ENCODE measurements at places on chromosomes 12 and 14. TPM values are rescaled to one million over a fixed set of nuclear protein-coding genes. Genes with fewer than 3 reads are reported as not detected.

PRKAG1 gene
- total RNA-seq, result 24.0 TPM

- no peak overlapping the region for H3K4me3 ChIP-seq
- peaks cover 4% of the 10 kb centered on the region for H3K36me3 ChIP-seq
- H3K4me1 ChIP-seq, result peaks cover 8% of the 10 kb centered on the region
- H3K27me3 ChIP-seq, result no peaks in the 10 kb centered on the region
- no peak overlapping the region for H3K27ac ChIP-seq
Measured at GRCh38 chr14:34785223-34786006, 71.0 kb upstream of the CFL2 start.

DNA sequence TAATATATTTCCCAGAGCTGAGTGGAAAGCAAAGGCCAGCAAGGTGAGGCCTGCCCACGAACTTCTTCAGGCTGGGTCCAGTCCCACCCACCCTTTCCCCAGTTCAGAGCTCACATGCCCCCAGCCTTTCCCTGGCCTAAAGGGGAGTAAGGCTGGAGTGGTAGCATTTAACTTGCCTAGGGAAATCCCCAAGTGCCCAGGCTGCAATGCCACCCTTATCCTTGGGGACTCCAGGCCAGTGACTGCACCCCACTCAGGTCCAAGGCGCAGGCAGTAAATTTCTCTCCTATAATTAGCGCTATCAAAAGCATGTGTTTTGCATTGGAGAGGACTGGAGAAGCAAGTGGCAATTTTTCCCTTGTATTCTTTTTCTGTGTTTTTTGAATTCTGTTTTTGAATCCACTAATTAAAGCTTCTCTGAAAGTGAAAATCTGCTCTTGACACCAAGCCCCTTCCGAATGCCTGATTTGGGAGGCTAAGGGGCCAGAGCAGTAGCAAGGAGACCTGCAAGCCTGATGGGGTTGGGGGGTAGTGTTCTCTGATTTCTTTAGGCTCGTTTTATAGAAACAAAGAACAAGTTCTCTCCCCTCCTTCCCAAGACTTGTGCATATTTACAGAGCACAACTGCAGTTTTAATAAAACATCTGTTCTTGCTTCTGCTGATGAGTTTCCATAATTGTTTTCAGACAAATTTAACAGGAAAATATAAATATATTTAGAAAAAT is 3.5 kb upstream of the HOXC6 start:
- no peak overlapping the region for H3K27ac ChIP-seq
- H3K4me1 ChIP-seq, result peaks cover 19% of the 10 kb centered on the region
- peaks cover 53% of the 10 kb centered on the region for H3K27me3 ChIP-seq
- DNase-seq, result no peak
- no peaks in the 10 kb centered on the region for H3K36me3 ChIP-seq
- H3K4me3 ChIP-seq, result no peak overlapping the region

DNA sequence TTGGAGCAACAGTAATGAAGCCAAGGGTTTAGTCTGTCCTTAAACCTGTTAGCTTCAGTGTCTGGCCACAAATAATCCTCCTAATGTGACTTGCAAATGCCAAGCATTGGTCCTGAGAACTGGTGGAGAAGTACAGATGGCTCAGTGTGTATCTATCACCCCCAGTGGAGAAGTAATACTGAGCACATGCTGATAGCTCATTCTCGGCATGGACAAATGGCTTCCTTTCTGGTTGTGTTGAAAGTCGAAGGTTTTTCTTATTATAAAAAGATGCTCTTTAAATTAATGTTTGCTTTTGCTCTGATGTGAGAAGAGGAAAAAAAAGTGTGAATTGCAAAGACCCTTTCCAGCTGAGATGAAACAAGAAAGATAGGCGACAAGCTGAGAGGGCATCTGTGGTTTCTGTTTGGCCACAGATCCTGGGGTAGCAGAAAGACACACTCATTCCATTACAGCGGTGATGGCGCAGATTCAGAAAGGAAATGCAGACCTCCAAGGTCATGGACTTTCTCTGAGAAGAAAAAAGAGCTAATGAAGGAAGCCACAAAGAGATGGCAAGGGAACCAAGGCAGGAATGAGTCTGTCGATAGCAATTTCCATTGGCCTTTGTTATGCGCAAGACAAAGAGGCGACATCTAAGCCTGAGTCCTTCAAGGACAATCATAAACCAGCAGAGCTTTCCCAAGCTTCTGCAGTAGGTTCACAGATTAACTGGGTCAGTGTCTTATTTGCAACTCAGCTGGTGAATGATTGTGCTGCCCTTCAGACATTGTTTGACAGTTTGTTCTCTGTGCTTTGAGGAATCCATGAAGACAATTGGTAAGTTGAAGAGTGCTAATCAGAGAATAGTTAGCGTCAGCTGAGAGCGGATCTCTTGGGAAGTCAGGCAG is 155.5 kb upstream of the RGS6 start:
- no peak overlapping the region for H3K4me3 ChIP-seq
- H3K27me3 ChIP-seq, result peaks cover 8% of the 10 kb centered on the region
- no peak overlapping the region for H3K27ac ChIP-seq
- DNase-seq, result no peak
- peaks cover 31% of the 10 kb centered on the region for H3K36me3 ChIP-seq
- peaks cover 19% of the 10 kb centered on the region for H3K4me1 ChIP-seq

DNA sequence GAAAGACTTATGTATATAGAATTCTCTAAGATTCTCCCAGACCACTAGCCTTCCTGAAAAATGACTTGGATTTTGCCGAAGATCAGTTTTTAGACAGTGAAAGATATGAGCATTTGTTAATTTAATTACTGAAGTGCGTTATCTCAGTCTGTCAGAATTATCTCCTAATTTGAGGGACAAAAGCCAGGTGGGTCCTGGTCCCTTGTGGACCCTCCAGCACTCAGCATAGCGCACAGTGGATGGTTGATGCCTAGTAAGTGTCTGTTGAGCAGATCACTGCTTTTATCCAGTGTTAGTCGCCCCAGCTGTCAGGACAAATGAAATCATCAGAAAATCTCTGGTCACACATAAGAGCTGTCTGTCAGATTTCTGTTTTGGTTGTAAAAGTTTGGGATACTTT is 80.4 kb downstream of the EML1 start:
- peaks cover 24% of the 10 kb centered on the region for H3K4me1 ChIP-seq
- no peaks in the 10 kb centered on the region for H3K36me3 ChIP-seq
- no peak for DNase-seq
- no peaks in the 10 kb centered on the region for H3K27me3 ChIP-seq
- H3K27ac ChIP-seq, result no peak overlapping the region

DNA sequence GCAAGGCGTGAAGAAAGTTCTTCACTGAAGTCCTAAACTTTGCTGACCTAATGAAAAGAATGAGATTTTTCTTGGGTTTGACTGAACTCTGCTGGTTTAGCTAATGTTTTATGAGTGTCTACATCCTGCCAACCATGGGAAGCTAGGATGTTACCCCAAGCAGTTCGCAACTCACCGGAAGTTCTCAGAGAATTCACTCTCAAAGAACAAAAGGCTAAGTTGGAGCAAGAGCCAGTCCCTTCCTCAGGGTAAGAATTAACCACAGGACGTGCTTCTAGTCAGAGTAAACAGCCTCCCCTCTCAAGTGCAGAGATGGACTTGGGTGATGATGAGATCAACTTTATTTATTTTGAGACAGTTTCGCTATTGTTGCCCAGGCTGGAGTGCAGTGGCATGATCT is 37.3 kb downstream of the TCHP start:
- H3K4me3 ChIP-seq, result peak overlapping the region; percentile 14
- peaks cover 43% of the 10 kb centered on the region for H3K36me3 ChIP-seq
- DNase-seq, result no peak

- no peaks in the 10 kb centered on the region for H3K36me3 ChIP-seq
- no peak overlapping the region for H3K27ac ChIP-seq
- no peaks in the 10 kb centered on the region for H3K4me1 ChIP-seq
- no peak for DNase-seq
Measured at GRCh38 chr12:15417691-15418090, 95.4 kb downstream of the PTPRO start.

SYCP3 gene
- total RNA-seq, result not detected

All from endothelial cell (in vitro differentiated cells).